ENCODE measurements at places on chromosomes 5 and 9. TPM values are rescaled to one million over a fixed set of nuclear protein-coding genes. Genes with fewer than 3 reads are reported as not detected.

DNA sequence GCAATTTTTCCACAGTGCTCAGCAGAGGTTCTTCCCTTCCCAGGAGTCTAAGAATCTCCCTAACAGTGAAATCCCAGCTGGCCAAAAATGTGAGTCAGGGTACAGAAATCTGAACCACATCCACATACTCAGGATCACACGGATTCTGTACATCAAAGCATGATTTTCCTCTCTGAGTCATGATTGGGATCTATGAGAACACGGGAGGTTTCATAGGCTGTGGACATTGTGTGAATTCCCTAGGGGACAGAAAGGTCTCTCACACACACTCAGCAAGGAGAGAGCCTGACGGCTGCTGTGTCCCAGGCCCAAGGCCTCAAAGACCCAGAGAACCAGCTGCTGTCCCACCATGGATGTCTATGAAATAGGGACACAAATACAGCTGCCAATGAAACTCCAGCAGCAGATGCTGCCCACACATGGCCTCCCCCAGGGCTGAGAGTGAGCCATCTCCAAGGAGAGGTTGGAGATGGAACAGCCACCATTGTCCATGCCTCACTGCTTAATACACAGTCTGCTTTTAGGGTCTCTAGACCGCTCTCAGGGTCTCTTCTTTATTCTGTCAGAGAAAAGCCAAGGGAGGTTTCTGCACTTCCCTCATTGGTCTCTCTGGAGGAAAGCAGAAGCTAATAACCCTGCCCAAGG, 102.7 kb downstream of the ADAMTS12 start:
- no peak for DNase-seq

- peak; percentile 34 for DNase-seq
These were observed 629 bp downstream of the CCNH start for GRCh38 chr5:87411973-87412629.

DNA sequence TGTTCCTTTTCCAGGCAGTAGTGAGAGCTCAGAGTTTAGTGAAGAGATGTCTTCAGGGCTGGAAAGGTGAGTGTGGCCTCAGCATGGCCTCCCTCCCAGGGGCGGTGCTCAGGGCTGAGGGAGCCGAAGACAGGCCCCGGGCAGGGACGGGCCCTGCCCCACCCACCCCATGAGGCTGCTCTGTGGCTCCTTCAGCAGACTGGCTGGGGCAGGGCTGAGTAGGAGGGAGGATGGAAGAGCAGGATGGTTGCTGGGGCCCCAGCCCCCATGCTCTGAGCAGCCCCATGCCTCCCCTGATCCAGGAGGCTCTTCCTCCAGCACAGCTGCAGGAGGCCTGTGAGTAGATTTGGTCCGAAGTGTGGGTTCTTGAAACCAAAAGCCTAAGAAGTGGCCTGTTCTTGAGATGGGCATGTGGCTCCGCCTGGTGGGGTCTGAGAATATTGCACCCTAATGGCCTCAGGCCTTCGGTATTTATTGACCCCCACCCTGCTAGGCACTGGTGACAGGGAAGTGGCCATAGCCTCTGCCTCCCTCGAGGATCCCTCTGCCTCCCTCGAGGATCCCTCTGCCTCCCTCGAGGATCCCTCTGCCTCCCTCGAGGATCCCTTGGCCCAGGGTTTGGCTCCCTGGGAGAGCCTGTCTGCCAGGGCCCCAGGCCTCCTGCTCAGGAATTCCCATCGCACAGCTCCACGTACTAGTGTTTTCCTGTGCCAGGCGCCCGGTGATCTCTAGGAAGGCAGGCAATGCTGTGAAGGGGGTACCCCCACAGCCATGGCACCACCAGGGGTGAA, 65.4 kb upstream of the GARNL3 start:
- DNase-seq: peak; percentile 70

PCA3 gene
- polyA plus RNA-seq: 2.2 TPM
